A549 treated with Hydrocortisone at 1 μM for 4 hours (cell line): ENCODE measurements at places on chromosomes 2 and 18. TPM values are rescaled to one million over a fixed set of nuclear protein-coding genes. Genes with fewer than 3 reads are reported as not detected.

COLEC12 gene
- total RNA-seq, result 0.03 to 0.08 TPM (median 0.06 TPM) in 5 replicates

IL36B gene
- 0.08 to 0.20 TPM (median 0.12 TPM) in 3 of 5 replicates, not detected in the others for total RNA-seq

PPP1R1C gene
- total RNA-seq, result 0.86 to 2.2 TPM (median 2.0 TPM) in 5 replicates

CCDC85A gene
- 0.29 to 0.33 TPM (median 0.32 TPM) in 5 replicates for total RNA-seq

DQX1 gene
- total RNA-seq, result 0.03 to 0.10 TPM (median 0.07 TPM) in 4 of 5 replicates, not detected in the other

CNGA3 gene
- total RNA-seq, result 0.05 TPM in 1 of 5 replicates, not detected in the others

SCN7A gene
- not detected in 5 replicates for total RNA-seq

AMER3 gene
- total RNA-seq, result not detected in 5 replicates
